ENCODE measurements at places on chromosomes 5 and 9.

DNA sequence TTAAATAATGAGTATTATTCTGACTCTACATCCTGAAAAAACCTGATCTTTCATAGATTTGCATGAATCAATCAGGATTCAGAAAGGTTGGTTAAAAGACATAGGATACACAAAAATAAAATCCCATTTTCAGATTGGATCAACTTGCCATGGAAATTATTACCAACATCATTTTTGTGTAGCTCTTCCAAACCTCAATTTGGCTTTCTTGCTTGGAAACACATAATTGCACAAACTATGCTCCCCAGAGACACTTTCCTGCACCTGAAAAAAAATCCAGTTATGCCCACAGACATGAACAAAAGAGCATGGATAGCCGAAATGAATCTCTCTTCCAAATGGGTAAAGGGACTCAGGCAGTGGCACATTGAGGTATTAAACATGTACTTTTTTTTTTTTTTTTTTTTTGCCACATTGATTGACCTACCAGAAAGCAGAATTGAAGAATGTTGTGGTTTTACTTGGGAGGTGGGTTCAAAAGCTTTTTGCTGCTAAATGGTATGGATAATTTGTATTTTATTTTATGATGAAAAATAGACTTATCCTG lies 135.4 kb upstream of the FBN2 start:
- DNase-seq, result no peak

DNA sequence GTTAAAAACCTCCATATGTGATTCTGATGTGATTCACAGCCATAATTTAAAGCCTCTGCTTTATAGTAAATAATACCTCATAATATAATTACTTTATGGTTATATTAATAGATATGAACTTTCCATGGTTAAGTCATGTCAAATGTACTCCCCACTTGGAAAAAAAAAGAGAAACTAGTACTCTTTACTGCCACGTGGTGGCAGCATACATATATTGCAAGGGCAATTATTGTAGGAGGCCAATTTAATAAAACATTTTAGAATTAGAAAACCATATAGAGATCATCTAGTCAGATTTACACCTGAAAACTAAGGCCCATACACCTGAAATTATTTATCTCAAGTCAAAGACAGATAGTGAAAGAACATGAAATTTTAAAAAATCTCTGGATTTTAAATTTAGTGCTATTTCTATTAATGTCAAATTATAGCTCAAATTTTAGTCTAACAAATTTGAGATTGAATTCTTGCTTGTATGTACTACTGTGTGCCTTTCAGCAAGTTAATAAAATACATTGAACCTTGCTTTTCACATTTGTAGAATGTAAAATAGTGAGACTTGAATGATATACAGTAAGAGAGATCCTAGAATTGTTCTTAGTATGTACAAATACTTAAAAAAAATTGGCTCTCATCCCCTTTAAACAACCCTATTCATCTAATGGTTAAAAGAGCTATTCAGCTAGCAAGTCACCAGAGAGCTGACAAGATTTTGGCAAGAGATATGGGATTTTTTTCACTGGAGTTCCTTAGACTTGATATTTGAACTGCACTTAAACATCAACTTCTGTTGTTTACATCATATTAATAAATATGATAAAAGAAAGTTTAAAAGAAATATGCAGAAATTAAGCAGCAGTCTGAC lies 603.8 kb downstream of the TLE4 start:
- no peak for DNase-seq

GRCh38 chr9:15150939-15151338 lies 156.1 kb downstream of the TTC39B start:
- DNase-seq, result no peak

DNA sequence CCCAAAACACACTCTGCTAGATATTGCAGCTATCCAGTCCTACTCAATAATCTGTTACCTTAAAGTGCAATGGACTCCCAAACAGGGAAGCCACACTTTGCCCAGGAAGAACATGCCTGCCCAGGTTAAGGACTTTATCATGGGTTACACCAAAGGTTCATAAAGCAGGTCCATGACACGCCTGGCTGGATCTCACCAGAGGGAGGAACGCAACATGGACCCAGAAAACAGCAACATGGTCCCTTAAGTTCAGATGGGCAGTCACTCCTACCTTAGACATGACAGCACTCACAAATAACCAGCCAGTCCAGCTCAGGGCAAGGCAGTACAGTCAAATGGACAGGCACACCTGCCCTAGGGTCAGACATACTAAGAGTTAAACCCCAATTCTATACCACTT lies 3.8 kb downstream of the P4HA2 start:
- DNase-seq, result no peak

GRCh38 chr9:23372703-23373102 lies 453.3 kb downstream of the ELAVL2 start:
- DNase-seq, result no peak

DNA sequence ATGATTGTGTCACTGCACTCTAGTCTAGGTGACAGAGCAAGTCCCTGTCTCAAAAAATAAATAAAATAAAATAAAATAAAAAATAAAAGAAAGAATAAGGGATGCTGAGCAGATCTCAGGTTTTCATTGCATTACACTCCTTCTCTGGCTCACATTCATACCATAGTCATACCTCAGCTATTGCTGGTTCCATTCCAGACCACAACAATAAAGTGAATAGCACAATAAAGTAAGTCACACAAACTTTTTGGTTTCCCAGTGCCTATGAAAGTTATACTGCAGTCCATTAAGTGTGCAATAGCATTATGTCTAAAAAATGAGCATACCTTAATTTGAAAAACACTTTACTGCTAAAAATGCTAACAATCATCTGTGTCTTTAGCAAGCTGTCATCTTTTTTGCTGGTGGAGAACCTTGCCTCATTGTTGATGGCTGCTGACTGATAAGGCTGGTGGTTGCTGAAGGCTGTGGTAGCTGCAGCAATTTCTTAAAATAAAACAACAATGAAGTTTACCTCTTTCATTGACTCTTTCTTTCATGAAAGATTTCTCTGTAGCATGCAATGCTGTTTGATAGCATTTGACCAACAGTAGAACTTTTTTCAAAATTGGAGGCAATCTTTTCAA lies 415.7 kb downstream of the ZNF608 start:
- no peak for DNase-seq

DNA sequence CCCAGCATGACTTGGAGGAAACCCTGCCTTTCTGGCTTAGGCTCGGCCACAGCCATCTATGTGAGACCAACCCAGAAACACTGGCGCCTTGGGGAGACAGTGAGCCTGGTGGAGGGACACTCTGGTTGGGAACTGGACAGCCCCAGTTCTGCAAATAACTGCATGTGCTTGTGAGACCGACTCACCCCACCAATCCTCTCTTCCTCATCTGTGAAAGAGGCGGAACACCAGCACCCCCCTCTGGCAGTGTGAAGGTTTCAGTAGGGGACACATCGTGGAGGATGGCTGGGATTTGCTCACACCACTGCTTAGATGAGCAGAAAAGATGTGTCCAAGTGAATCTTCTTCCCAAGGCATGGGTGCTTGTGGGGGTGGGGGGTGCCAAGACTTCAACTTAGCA lies 43.4 kb upstream of the N4BP3 start:
- no peak for DNase-seq

GRCh38 chr5:135691044-135691443 lies 112.3 kb upstream of the CXCL14 start:
- no peak for DNase-seq

DNA sequence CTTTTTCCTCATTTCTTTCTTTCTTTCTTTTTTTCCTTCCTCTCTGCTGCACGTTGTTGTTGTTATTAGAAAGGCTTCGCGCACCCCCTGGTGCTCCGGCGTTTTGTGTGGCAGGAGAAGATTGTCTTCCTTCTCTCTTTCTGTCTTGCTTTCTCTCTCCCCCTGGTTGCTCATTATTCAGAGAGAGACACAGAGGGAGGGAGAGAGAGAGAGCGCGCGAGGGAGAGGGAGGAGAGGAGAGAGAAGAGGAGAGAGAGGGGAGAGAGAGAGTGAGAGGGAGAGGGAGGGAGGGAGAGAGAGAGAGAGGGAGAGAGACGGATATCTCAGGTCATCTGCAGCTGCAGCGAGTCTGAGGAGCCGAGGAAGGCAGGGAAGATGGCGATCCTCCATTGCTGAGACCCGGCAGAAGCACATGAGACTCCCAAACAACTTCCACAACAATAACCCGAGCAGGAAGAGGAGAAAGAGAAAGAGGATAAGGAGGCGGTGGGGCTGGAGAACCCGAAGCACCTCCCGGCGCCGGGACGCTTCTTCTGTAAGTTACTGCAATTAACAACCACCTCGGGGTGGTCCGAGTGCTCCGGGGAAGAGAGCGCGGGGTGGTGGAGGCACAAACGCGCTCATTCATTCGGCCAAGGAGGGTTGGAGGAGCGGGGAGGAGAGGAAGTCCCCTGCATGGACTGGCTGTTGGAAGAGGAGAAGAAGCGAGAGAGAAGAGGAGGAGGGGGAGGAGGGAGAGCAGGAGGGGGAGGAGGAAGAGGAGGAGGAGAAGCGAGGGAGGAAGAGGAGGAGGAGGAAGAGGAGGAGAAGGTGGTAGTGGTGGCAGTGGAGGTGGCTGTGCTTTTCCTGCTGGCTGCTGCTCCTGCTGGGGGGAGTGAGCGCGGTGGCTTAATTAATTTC lies at the start of gene ZNF462:
Gene ZNF462, plus strand, starts transcription at position 346 of the 900 bp plus-strand sequence. CDS start 60,218 bp downstream, outside the sequence.
- DNase-seq, result no peak

DNA sequence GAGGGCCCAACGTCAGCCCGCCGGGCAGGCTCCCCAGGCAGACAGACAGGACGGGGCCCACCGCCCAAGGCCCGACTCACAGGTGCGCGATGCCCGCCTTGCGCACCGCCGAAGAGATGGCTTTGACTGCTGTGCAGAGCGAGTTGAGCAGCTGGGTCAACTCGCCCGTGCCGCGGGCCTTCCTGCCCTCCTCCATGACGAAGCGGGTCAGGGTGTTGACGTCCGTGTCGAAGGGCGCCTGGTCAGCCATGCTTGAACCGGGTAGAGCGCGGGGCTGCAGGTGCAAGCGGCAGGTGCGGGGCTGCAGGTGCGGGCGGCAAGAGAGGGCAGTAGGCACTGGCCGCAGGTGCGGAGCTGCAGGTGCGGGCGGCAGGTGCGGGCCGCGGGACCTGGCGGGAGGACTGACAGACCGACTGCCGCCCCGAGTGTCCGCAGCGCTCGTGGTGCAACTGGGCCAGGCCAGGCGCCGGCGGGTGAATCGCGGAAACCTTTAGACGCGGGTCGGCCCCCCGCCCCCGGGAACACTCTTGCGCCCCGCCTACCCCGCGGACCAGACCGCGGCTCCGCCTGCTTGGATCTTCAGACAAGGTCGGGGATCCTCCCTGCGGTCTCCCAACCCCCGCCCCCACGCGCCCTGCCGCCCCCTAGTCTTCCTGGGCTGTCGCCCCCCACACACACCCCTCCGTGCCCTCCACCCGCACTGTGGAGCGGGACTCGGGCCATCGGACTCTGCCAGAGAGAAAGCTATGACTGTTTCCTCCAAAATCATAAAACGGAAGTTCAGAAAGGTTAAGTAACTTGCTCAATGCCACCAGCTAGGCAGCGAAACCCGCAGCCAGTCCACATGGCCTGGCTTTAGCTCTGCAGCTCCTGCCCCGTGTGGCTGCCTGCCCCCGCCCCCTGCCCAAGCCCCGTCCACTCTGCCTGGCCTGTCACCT lies at the start of gene FBP1:
Gene FBP1, minus strand, starts transcription at position 458 of the 938 bp plus-strand sequence. Its CDS starts 208 bp downstream, at position 250.
- DNase-seq, result no peak

GRCh38 chr5:124289130-124289529 lies 457.3 kb downstream of the ZNF608 start:
- DNase-seq, result no peak

DNA sequence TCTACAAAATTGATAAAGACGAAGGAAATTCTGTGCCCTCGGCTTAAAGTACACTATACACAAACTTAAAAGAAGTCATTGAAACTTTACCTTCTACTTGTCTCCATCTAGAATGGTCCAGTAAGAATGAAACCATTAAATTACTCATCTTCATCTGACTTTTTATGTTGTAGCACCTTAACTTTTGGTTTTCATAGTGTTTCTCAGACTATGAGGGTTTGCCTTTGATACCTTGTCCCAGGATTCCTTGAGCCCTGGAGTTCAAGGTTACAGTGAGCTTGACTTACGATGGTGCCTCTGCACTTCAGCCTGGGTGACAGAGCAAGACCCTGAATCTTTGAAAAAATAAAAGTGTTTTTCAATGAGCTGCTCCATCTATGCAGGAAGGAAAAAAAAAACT lies 132.2 kb downstream of the CDC42SE2 start:
- DNase-seq, result no peak

Data from thoracic aorta (tissue), 2 donors.